GDM1 (cell line): ENCODE measurements at places on chromosomes 3 and 15.

DNA sequence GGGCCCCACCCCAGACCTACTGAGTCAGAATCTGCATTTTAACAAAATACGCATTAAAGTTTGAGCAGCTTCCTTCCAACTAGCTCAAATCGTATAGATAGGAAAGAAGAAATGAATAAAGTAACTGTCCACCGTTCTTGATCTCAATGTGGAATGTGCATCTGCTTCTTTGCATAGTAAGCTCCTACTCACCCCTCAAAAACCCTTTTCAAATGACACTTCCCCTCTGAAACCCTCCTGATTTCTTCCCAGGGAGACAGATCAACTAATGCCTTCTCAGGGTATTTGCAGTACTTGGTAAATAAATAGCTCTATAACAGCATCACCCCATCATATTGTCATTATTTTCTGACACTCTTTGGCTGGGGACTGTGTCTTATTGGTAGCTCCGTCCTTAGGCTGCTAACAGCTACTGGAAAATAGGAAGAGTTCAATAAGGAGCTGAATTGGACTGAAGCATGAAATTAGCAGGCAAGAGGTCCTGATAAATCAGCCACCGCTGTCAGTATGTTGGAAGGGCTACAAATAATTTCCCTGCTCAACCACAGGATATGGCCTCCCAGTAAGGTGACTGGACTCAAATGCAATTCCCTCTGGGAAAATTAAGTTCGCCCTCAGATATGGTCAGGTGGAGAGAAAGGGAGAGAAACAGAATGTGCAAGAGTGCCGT is 10.2 kb downstream of the OXTR start:
- no peak for DNase-seq

DNA sequence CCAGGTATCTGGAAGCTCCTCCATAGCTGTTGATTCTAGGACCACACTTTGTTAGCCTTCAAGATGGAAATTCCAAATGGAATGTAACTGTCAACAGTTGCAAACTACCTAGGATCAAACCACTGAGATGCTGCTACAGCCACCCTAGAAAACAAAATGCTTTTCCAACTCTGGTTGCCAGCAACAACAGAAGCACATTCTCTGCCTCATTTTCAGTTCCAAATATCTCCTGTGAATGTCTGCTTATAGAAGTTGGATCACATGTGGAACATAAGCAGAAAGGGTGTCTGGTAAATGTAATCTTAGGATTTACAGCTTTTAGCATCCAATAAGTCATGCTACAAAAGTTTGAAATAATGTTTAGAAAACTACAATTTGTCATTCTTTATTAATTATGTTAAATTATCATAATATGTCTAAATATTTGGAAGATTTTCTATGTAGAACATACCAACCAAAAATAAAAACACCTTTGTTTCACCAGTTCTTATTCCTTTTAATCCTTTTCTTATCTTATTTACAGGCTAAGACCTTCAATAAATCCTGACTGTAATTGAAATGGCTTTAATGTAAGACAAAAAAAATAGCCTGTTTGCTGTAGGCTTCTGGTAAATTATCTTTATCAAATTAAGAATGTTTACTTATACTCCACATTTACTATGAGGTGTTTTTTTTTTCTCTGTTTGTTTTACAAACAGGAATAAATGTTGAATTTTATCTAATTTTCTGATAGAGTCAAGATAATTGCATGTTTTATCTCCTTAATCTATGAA is 687.1 kb downstream of the IGSF11 start:
- DNase-seq = no peak

GRCh38 chr3:123447749-123448517 is 957 bp downstream of the ADCY5 start:
- peak; percentile 15 for DNase-seq

- DNase-seq = no peak
These were observed 17.5 kb downstream of the ABI3BP start for GRCh38 chr3:100975714-100976113.

DNA sequence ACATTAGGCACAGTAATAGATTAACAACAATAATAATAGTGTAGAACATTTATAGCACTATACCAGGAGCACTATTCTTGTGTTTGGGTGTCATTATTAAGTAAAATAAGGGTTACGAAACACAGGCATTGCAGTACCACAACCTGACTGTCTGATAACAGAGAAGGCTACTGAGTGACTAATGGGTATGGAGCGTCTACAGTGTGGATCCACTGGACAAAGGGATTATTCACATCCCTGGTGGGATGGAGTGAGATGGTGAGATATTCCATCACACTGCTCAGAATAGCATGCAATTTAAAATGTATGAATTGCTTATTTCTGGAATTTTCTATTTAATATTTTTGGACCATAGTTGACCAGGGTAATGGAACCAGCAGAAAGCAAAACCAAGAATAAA is 18.2 kb downstream of the MINDY4B start:
- no peak for DNase-seq

DNA sequence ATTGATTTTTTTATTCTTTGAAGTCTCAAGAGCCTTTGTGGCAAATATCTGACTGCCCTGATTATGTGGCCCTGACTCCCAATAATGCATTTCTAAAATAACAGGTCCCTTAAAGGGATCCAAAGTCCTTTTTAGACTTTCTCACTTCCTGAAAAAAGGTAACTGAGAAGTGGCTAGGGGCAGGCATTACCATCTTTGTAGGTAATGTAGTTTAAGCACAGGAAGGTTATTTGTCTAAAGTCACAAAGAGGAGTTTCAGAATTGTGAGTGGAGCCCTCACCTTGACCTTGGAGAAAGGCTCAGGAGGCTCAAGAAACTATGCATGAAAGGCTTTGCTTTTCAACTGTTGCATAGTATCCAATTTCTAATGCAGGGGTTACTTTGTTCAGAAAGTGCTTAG is 142.9 kb upstream of the MRPL3 start:
- no peak for DNase-seq

DNA sequence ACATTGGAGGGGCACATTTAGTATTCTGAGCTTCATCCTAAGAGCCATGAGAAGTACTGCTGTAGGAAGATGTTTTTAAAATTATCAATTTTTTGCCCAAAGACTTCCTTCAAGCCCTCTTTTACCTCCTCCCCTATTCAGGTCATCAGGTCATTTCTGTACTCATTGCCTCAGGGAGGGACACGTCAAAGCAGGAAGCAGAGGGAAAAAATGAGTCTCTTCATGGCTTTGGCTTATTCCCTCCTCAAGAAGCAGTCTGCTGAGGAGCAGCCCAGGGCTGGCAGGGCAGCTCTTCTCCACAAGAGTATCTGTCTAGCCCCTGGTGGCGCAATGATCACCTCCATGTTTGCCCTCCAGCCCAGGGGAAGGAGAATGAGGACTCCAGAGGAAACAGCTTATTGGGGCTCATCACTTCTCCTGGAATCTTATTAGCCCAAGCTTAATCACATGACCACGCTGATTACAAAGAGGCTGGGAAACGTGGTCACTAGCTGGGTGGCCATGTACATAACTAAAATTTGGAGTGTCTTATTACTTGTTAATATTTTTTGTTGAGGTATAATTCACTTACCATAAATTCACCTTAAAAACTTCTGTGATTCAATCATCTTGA is 44.2 kb upstream of the GATA2 start:
- no peak for DNase-seq

DNA sequence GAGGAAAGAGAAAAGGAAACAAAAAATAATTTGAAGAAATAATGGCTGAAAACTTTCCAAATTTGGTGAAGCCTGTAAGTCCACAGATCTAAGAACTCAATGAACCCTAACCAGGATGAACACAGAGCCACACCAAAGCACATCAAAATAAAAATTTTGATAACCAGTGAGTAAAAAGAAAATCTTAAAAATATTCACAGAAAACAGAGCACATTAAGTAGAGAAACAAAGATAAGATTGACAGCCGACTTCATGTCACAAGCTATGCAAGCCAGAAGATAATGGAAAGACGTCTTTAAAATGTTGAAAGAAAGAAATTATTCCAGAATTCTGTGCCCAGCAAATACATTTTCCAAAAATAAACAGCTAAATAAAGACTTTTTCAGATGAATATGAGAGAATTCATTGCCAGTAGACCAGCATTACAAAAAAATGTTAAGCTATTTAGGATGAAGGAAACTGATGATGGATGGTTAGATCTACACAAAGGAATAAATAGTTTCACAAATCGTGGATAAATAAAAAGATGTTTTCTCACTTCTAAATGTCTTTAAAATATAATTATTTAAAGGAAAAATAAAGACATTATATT is 140.2 kb upstream of the SKOR1 start:
- no peak for DNase-seq

DNA sequence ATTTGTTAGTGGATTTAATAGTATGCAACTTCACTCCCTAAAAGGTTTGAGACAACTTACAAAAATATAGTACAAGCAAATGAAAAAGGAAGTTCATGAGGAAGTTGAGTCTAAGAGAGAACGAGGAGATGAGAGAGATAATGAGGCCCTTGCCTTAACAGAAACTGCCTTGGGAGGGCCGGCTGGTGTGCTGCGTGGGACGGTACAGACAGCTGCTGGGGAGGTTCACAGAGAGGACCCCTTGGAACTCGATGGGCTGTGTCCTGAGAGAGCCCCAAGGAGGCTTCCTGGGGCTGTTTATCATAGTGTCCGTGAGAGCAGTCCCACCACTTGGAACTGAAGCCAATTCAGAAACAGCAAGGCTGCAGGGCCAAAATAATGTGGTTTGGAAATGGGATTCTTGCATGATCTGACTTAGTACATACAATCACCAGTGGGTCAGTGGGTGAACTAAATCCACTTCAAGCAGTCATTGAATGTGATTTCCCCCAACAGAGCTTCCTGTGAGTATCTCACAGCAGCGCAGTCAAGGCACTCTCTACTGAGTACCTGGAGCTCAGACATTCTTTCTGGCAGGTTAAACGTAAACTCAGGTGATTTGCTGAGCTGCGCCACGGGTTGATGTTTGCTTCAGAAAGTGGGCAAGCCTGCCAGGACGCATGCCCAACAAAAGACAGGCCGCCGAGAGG is 90.8 kb downstream of the CRTC3 start:
- DNase-seq = peak; percentile 55

DNA sequence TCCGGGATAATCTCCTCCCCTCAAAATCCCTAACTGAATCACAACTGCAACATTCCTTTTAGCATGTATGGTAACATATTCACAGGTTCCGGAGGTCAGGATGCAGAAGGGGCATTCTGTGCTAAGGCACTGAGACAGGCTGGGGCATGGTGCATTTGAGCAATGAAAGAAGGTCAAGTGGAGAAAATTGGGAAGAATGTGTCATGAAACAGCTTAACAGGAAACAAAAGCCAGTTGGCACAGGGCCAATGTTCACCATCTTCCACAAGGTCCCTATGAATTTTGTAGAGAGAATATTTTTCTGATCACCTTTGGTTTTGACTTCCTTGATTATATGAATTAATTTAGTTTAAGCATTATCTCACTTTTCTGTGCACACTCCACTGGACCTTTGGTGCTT is 587.7 kb upstream of the NR2F2 start:
- DNase-seq = no peak
